ENCODE measurements at places on chromosomes 7 and 10.

- no peak for DNase-seq
These were observed 81.0 kb upstream of the ASAH2 start for GRCh38 chr10:50332108-50332842.

- DNase-seq, result no peak
These were observed 537 bp upstream of the MRPS24 start for GRCh38 chr7:43869867-43870240.

GRCh38 chr7:100003711-100004661, 11.4 kb upstream of the ZKSCAN1 start:
- DNase-seq, result no peak

- DNase-seq, result no peak
These were observed 34.1 kb downstream of the AFAP1L2 start for GRCh38 chr10:114370199-114370598.

- DNase-seq, result no peak
These were observed 214.4 kb upstream of the KIAA1217 start for GRCh38 chr10:23994459-23995046.

GRCh38 chr10:58517081-58517480, 4.4 kb downstream of the BICC1 start:
- DNase-seq, result no peak

GRCh38 chr7:38629651-38630510, 1.3 kb downstream of the AMPH start:
- no peak for DNase-seq

DNA sequence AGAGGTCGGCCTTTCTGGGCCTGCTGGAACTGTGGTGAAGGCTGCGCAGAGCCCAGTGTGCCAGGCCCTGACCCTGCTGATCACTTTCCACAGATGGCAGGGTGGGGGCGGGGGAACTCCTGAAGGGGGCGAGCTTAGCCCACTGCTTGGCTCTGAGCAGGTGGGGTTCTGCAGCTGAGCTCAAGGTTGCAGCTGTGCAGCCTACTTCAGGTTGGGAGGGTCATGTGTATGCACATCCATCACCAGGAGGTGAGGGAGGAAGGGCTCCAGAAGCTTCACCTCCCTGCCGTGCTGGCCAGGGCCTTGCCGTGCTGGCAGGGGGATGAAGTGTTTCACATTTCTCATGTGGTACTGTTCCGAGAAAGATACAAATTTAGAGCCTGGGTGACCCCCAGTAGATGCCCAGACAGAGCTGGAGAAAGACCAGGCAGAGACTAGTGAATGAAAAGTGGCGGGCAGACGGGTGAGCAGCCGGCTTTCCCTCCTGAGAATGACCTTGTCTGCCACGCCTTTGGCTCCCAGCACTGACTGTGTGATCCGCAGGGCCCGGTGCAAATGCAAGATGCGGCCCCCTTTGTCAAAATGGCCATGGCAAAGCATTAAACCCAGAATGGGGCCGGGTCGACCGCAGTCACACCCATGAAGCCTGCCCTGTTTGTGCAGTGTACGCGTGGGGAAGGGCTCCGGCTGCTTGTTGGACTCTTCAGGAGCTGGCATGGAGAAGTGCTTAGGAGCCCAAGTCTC, 25.2 kb downstream of the FAM241B start:
- DNase-seq, result no peak

DNA sequence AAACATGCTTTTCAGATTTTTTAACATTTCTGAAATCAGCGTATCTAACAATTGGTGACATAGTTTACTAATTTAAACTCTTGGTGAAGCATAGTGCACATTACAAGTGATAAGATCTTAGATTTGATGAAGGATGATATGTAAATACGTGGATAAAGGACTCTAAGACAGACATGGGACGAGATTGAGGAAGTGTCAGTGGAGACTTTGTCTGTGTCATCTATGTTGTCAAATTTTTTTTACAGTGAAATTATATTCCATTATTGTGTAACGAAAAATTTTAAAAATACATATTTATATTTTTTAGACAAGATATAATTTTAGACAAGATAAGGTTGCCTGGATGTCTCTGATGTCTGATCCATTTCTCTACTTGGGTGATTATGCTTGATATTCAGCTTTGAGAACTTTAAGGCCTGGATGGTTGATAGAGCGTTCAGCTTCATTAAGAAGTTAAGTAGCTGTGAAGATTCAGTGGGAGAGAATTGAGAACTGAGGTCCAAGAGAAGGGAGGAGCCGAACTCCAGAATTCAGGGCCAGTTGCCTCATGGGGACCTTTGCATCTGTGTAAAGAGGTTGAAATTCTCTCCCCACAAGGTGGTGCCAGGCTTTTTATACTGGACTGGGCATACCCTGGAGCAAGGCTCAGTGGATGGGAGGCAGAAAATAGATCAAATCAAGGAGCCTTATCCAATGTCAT, 62.7 kb downstream of the KAT6B start:
- DNase-seq, result no peak

DNA sequence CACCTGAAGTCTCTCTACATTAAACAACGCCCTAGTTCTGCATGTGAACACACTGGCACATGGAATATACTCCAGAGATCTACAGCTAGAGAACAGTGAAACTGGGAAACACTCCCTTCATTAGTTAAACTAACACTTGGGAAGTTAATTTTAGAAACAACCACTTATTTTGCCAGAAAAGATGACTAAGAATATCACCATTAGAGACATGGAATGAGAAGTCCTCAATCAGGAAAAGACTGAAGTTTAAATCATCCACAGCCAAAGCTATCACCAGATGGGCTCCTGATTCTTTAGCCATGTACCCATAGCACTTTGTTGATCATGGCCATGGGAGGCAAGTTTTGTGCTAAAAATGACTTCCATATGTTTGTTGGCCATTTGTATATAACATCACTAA, 719.5 kb downstream of the KCNMA1 start:
- DNase-seq, result no peak

GRCh38 chr7:156092307-156092706, 280.0 kb upstream of the SHH start:
- DNase-seq, result no peak

GRCh38 chr10:104268405-104268712, 625 bp upstream of the GSTO2 start:
- DNase-seq, result no peak

- DNase-seq, result no peak
These were observed 30.5 kb downstream of the GRK5 start for GRCh38 chr10:119237722-119238436.

- no peak for DNase-seq
These were observed 243.2 kb upstream of the TMEM229A start for GRCh38 chr7:124276005-124276622.

DNA sequence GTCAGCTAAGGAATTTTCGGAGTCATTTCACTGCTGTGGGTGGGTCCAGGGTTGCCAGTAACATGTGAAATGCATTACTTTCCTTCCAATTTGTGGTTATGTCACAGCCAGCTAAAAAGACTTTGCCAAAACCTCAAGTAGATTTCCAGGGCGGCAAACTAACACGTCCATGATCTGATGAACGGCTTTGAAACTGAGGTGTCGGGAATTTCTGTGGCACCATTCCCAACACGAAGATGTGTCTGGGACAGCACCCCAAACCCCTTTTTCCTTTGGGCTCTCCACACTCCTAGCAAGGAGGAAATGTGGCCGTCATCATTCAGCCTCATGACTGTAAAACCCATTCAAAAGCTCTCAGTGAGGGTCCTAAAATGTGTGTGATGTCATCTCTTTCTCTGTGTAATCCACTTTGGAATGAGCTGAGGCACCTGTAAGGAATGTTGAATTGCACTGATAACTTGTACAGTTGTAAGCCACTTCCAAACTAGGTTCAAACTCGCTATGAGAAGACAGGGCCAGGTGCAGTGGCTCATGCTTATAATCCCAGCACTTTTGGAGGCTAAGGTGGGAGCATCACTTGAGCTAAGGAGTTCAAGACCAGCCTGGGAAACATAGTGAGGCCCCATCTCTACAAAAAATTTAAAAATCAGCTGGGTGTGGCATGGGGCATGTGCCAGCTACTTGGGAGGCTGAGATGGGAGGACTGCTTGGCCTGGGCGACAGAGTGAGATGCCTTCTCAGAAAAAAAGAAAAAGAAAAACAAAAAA, 146.1 kb upstream of the FRMD4A start:
- DNase-seq, result no peak

Data from CD8-positive, alpha-beta memory T cell (primary cell).